ENCODE measurements at places on chromosomes 5 and 9.

GRCh38 chr5:65102371-65102975 is 333.7 kb downstream of the CWC27 start:
- DNase-seq: no peak

DNA sequence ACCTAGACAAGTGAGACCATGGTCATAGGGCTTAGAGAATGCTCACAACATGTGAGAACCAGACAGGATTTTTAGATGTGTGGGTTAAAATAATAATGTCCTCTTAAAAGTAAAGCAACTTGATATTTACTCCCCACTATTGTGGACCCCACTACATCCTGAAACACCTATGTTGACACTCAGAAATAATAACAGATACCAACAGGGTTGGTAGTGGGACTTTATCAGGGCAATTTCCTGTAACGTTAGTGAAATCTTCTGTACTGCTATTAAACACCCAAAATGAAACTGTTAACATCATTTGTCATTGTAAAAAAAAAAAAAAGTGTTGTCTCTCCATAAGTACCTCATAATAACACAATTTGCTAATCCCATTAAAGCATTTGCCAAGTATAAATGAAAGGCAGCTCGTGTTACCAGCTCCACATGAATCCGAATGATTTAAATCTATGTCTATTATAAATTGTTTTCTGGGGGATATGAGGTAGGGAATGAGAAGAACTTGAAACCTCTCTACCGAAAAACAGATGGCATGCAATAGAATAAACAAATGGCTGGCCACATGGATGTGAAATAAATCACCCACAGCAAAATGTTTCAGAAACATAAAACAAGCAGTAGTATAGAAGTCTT is 285.9 kb downstream of the ARHGEF28 start:
- DNase-seq: no peak

GRCh38 chr5:107294211-107294550 is 376.6 kb downstream of the EFNA5 start:
- no peak for DNase-seq

DNA sequence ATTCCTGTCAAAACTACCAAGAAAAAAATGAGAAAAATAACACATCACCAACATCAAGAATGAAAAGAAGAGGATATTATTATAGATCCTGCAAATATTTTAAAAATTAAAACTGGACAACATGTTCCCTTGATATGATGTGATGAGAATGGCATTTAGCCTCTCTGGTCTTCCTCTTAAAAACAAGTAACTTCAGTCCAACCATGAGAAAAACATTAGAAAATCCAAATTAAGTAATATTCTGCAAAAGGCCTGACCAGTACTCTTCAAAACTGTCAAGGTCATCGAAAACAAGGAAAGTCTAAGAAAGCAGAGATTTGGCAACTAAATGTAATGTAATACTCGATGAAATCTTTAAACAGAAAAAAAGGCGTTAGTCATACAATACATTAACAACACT is 167.1 kb upstream of the SNX2 start:
- DNase-seq: no peak

GRCh38 chr9:120873512-120873911 is 3.5 kb downstream of the PHF19 start:
- no peak for DNase-seq

GRCh38 chr5:53942724-53943123 is 367.6 kb downstream of the ARL15 start:
- no peak for DNase-seq

Measured in amniotic stem cell (primary cell).